Right kidney (tissue), 9 donors: ENCODE measurements at places on chromosomes 6 and 20.

GRCh38 chr6:116265041-116265829 lies 11.4 kb upstream of the TSPYL4 start:
- DNase-seq, result no peak

- DNase-seq, result no peak
These were observed 160.1 kb downstream of the SIM1 start for GRCh38 chr6:100304575-100304974.

DNA sequence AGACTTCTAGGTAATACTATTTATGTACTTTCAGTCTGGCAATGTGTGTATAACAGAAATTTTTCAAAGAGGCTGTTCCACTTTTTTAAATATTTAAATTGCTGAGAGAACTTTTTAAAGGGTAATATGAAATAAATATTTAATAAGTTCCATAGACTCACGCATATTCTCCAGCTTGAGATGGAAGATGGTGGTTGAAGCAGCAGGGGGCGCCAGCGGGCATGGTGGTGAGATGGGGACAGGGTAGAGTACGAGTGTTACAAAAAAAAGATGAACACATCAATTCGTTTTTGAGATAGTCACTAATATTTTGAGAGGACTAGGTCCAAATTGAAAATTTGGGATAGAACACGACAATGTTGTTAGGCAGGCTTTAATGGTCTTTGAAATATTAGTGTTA lies 68.4 kb downstream of the RSPO3 start:
- no peak for DNase-seq

DNA sequence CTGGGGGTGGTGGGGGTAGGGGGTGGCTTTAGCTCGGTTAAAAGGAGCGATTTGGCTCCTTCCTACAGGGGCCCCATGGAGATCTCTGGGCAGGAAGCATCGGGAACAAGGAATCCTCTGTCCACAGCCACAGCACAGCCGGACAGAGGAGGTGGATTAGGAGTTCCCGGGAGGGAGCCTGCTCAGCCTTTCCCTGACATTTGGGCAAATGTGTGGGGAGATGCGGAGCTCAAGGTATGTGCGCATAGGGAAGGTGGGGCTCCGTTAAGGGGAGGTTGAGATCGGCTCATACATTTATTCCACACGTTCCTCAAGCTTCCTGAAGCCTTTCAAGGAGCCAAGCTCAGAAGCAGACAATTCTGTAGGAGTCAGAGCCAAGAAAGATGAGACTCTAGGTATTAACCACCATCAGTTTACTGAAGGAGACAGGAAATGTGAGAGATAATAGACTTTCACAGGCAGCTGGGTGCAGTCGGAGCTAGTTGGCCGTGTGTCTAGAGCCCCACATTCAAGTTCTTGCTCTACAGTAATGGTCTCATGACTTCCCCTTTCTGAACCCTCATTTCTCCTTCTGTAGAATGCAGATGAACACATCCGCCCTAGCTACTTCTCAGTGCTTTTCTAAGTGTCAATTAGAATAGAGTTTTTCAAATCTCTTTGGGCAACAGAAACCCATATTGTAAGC lies 40.8 kb upstream of the EPB41L1 start:
- no peak for DNase-seq

GRCh38 chr6:43851204-43851865 lies 81.3 kb downstream of the VEGFA start:
- no peak for DNase-seq

DNA sequence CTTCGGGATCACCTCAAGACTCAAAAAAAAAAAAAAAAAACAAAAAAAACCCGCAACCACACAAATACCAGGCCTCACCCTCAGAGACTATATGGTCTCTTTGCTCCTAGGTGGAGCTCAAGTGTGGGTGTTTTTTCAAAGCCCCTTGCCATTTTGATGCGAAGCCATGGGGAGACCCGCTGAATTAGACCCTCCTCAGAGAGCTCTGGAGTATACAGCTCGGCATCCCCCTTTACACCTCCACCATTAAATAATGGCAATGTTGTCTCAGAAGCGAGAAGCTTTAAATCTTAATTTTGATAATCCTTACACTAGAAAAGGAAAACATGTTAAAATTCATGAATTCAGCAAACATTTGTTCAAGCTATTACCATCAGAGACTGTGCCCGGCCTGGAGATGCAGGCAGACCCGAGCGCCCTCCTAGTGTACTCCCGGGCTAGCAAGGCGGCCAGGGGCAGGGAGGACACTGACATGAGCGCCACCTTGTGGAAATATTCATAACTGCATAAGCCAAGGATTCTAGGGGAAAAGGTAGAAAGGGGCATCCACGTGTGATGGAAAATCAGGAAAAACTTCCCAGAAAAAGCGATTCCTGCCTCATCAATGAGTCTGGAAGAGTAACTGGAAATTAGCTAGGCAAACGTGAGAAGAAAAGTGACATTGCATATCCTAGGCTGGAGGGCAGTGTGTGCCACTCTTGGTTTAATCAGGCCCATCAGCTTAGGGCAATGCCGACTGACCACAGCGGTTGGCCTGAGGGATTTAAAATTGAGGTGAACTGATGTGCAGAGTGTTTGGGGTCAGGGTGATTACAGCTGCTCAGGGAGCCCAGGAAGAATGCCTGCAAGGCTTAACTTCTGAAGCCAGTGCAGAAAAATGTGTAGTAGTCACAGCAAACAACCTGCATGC lies 72.5 kb downstream of the B3GAT2 start:
- DNase-seq, result peak; percentile 55

GRCh38 chr6:9927275-9927674 lies 487.6 kb downstream of the TFAP2A start:
- no peak for DNase-seq

GRCh38 chr20:38196592-38196991 lies 31.5 kb upstream of the TGM2 start:
- DNase-seq, result no peak

DNA sequence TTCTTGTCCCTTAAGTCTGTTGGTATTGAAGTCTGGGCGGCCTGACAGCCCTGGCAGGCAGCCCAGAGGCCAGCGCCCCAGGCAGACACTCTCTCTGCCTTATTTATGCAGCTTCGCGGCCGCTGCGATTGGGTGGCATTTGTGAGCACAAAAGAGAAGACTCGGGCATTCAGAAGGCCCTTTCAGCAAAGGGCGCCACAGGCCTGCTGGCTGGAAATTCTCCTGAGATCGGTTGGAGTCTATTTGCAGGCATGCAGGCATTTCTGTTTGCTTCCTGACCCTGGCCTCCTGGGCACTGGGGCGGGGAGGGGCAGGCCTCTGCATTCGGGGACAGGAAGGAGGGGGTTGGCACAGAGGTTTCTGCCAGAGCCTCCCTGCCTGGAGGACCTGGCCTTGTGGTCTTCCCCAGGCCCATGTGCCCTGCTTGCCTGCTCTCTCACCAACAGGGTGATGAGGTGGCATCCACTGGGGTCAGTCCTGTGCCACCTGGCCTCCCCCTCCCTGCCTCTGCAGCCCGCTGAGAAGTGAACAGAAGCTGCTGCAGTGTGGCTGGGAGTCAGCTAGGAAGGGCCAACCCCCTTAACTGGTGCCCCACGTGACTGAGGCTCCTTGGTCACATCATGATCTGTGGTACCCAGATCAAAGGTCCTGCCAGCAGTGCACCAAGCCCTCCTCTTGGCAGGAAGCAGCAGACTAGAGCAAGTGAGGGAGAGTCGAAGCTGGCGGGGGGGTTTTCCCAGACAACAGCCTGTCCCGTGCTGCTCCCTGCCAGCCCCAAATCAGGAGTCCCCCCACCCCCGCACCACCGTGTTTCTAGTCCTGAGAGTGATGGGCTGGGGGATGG lies 16.6 kb upstream of the CCDC167 start:
- no peak for DNase-seq

- DNase-seq, result no peak
These were observed 156.9 kb downstream of the ASCC3 start for GRCh38 chr6:100724222-100724621.

DNA sequence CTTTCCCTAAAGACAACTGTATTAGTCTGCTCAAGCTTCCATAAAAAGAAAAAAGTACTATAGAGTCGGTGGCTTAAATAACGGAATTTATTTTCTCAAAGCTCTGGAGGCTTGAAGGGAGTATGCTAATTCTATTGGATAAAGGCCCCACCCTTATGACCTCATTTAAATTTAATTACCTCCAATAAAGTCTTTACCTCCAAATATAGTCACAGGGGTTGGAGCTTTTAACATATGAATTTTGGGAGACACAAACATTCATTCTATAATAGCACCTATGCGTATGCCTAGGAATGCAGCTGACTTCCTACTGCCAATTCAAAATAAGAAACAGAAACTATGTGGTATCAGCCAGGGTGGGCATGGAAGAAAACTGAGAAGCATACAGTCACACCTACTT lies 25.4 kb downstream of the KIAA0319 start:
- DNase-seq, result no peak

GRCh38 chr20:39762716-39763115 lies 800.6 kb downstream of the DHX35 start:
- no peak for DNase-seq

GRCh38 chr20:20446425-20447015 lies 78.6 kb downstream of the INSM1 start:
- DNase-seq, result no peak

DNA sequence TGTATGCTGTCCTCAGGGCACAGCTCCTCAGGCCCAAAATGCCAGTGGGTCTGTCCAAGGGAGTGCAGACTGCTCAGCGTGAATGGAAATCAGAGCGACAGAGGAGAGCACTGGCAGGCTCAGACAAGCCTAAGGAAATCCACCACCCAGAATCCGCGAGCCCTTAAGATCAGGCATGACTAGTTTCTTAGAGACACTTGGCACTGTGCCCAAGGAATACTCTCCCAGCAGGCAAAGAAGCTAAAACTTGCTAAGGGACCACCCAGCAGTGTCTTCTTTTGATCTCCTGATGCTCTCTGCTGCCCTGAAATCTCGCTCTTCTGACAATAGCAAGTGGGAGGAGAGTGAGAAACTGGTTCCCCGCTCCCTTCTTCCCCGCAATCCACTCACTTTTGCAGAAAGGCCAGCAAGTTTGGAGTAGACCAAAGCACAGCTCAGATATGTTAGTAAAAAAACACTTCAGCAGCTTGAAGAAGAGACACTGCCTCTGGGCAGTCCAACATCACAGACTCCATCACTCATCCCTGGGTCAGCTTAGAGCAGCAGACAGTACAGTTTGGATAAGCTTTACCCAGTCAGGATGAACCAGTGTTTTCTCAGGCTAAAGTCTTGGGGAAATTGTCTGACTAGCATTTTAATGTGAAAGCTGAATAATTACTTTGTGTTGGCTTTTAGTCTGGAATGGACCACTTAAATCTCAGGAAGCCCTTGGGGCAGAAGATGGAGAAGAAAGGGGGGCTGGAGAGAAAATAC lies 32.4 kb downstream of the TRAF3IP2 start:
- DNase-seq, result no peak

GRCh38 chr6:128138694-128139093 lies 237.8 kb upstream of the THEMIS start:
- DNase-seq, result no peak

- no peak for DNase-seq
These were observed 5.6 kb upstream of the CNPY3 start for GRCh38 chr6:42923666-42924065.

DNA sequence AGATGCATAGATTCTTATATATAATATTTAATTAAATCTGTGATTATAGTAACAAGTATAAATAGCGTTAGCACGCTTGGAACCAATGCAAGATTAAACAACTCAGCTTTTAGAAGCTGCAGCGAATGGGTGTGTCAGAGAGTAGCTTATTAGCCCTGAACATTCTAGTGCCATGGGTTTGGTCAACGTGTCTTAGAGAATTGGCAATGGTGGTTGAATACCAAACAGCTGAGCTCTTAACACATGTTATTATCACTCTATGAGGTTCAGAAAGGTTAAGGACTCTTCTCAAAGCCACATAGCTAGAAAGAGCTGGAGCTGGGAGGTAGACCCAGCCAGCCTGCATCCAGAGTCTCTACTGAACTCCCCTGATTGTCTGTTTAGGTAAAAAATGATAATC lies 284.2 kb upstream of the CHD6 start:
- DNase-seq, result no peak

- no peak for DNase-seq
These were observed 207.5 kb downstream of the PTPRT start for GRCh38 chr20:42982218-42982617.

GRCh38 chr6:134416418-134417154 lies 98.7 kb upstream of the SGK1 start:
- no peak for DNase-seq

DNA sequence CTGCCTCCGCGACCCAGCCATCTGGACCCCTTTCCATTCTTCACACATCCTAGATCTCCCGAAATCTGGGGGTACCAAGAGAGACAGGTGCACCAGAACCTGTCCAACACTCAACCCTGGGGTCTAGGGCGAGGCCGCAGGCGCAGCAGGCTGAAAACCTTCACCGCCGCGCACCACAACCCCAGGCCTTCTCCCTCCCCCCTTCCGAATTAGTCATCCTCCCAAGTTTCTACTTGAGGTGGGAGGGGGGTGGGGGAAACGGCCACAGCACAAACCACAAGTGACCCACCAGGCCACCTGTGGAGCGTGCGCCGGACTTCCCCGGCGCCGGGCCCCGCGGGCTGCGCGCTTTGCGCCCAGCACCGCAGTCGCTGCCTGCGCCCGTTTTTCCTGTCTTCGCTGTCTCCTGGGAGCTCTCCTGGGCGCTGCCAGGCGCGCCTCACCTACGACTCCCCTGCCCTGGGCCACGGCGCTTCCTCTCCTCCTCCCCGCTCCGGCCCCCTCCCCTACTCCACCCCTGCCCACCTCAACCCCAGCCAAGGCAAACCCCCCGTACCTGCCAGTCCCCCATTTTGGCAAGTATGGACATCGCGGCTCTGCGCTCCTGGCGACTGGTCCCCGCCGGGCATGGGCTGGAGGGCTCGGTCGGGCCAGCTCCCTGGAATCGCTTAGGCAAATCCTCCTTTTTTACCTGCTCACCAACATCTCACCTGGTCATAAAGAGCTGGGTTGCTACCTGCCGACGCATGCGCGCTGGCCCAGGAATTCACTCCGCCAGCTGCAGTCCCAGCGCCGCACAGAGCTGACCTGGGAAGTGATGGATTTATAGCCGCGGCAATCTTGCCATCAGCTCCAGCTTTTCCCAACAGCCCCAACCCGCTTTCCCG lies 4.2 kb upstream of the TFAP2A start:
- peak; percentile 73 for DNase-seq

- DNase-seq, result no peak
These were observed 308.4 kb upstream of the GJE1 start for GRCh38 chr6:141824350-141824749.

- DNase-seq, result peak; percentile 53
These were observed at the start of gene TCF15 for GRCh38 chr20:610130-611046. TCF15 (minus strand) TSS chr20:610309; CDS start chr20:610237, 72 bp downstream.

DNA sequence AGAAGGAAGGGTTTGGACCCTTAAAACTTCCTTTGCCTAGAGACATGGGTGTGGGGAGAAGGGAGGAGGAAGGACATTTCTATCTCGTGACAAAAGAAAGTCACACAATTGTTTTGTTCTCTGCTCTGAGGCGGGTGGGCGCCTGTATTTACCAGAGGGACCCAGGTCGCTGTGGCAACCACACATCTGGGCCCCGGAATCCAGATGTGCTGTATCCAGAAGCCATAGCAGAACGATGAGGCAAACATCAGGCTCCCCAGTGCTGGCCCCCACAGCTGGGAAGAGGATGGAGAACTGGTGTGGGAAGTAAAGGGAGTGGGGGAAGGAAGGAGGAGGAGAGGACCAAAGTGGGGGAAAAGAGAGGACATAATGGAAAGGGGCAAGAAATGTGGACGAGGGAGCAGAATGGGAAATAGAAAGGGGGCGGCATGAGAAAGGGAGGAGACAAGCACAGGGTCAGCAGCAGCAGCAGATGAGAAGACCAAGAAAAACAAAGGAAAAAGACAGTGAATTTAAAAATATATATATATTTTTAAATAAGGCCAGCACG lies 3.4 kb upstream of the TNXB start:
- DNase-seq, result no peak
